ENCODE measurements at places on chromosomes 6 and 20.

- peak; percentile 22 for DNase-seq
Measured at GRCh38 chr6:109069746-109070145, 24.9 kb downstream of the SESN1 start.

- DNase-seq, result no peak
Measured at GRCh38 chr6:84770521-84770920, 6.1 kb upstream of the TBX18 start.

DNA sequence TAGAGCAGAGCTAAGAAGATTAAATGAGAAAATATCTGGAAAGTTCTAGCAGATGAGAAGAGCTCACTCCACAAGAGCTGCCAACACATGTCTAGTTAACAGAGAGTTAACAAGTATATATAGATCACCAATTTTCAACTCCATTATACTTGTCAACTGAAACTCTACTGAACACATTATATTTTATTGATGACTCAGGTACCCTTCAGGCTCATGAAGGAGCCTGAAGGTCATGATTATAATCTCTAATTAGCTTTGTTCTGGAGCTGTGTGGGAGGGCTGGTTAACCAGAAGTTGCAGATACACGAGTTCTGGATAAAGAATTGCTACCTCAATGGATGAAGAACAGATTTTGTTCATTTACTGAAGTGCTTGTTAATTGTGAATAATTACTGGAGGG, 42.1 kb upstream of the PTPRT start:
- no peak for DNase-seq

DNA sequence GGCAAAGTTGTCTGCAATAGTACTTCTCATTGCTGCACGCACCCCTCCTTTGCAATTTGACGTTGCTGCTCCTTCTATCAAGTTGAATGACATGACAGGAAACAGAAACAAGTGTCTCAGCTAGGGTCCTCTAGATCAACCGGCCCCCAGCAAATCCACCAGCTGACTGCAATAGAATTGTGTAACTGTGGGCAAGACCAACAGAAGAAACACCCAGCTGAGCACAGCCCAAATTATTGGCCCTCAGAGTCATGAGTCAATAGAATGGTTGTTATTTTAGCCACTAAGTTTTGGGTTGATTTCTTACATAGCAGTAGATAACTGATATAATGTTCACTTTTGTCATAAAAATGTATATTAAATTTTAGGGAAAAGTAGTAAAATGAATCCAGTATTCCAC, 202.7 kb downstream of the MAFB start:
- no peak for DNase-seq

DNA sequence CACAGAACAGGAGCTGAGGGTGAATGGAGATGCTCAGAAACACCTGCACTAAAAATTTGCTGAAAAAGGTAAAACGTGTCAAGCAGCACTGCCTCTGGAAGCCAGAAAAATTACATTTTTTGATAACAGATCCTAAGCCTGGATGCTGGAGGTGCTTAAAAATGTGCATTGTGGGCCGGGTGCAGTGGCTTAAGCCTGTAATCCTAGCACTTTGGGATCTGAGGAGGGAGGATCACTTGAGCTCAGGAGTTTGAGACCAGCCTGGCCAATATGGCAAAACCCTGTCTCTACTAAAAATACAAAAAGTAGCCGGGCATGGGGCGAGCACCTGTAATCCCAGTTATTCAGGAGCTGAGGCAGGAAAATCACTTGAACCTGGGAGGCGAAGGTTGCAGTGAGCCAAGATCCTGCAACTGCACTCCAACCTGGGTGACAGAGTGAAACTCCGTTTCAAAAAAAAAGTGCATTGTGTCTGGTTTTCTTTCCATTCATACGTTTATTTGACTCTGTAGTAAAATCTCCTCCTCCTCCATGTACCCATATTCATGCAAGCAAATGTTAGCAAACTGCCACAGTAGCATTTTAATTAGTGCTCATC, 587 bp upstream of the BTN3A1 start:
- DNase-seq, result no peak

- no peak for DNase-seq
Measured at GRCh38 chr6:165854061-165854862, 191.2 kb upstream of the PDE10A start.

DNA sequence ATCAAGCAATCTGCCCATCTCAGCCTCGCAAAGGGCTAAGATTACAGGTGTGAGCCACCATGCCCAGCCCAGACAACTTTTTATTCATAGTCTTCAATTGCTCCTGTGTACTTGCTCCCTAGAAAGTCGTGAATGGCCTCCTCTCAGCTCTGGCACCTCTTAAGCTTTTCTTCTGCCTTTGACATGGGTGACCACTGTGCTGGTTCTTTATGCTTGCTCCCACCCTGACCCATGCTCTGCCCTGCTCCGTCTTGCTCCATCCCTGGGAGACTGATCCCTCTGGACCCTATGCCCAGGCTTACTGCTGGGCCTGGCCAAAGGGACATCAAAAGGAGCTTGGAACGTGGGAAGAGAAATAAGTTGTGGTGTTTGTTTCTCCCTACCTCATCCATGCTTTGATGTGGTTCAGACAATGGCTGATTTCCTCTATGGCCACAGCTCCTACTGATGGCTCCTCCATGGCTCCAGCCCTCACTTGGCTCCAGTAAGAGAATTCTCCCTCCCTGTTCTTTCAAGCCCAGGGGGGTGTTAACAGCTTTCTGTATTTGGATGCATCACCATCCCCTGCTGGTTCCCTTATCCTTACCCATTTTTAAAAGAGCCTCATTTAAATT, 7.7 kb upstream of the TREM2 start:
- DNase-seq, result no peak

DNA sequence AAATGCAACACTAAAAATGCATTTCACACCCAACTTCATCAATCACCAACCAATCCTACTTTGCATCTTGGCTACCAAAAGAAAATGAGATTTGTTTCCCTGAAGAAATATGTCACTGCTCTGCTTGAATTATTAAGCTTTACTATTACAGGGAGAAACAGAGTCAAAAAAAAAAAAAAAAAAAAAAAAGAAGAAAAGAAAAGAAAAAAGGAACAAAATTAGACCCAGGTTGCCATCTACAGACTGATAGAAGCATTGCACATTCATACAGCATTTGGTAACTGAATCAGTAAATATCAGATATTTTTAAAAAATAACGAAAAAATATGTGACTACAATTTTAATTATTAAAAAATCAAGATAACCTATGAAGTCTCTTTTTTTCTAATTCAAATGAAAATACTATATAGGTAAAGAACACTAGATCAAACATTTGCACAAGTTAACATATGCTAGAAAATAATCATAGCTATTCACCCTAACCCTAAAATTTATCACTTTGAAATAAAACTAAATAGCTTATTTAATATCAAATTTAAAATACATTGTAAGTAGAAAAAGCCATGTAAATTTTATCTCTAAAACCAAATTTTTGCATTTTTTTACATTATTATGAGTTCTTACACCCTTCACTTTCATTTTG, 83.3 kb downstream of the DCDC2 start:
- peak; percentile 11 for DNase-seq

- DNase-seq, result peak; percentile 41
Measured at GRCh38 chr6:152472325-152472724, 164.8 kb downstream of the SYNE1 start.

DNA sequence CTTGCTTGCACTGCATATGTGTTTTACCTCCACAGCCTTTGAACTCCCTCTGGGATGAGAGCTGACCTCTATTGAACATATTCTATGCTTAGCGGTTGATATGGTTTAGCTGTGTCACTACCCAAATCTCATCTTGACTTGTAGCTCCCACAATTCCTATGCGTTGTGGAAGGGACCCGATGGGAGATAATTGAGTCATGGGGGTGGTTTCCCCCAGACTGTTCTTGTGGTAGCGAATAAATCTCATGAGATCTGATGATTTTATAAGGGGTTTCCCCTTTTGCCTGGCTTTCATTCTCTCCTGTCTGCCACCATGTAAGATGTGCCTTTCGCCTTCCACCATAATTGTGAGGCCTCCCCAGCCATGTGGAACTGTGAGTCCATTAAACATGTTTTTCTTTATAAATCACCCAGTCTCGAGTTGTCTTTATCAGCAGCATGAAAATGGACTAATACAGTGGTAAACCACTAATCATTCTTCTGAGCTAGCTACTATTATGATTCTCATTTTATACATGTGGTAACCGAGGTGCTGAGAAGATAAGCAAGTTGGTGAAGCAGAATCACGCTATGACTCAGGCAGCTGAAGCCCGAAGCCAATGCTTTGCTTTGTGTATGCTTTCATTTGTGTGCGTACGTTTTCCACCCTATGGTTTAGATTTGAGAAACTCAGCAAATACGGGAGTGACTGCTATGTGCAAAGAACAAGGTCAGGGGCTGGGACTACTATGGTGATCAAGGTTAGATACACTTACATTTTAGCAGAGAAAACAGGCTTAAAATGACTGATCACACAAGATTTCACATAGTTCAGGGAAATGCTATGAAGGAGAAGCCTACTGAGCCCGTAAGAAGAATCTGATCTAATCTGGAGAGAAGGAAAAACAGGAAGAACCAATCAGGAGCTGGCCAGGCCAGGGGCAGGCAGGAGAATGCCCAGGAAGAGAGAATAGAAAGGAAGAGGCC, 363.5 kb downstream of the ESR1 start:
- DNase-seq, result no peak

DNA sequence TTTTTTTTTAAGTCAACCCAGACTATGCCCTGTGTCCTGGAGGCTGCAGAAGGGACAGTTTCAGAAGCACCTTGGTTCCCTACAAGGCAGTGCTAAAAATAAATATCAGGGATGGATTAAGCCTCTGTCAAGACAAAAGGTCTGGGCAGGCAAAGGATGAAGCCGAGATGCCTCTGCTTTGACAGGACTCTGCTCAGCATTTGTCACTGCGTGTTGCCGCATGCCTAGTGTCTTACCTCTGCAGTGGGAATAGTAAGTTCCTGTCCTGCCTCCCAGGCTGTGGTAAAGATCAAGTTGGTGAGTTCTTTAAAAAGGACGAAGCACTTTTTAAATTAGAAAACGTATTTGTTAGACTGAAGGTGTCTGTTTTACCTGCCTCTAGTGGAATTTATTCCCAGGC, 15.1 kb downstream of the AAR2 start:
- DNase-seq, result no peak

DNA sequence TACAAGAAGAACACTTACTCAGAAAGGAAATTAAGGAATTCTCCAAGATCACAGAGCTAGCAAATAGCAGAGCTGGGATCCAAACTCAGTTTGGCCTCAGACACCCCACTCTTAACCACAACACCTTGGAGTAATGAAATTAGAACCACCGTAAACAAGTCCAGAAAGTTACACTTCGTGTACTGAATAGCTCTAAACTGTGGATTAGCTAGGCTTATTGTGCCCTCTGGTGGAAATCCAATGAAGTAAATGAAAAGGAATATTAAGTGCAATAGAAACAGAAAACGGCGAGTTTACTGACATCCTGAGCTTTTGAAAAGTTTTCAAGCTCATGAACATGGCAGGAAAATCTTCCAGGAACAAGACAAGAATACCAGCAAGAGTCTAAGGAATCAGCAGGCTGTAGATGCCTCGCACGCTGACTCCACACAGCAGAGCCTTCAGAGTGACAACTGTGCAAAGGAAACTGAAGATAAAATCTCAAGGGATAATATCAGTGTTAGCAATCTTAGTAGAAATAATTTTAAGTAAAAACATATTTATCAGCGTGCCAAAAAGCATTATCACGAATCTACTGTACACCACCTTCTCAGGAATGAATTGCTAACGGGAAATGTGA, 34.6 kb downstream of the FBXO5 start:
- peak; percentile 47 for DNase-seq

DNA sequence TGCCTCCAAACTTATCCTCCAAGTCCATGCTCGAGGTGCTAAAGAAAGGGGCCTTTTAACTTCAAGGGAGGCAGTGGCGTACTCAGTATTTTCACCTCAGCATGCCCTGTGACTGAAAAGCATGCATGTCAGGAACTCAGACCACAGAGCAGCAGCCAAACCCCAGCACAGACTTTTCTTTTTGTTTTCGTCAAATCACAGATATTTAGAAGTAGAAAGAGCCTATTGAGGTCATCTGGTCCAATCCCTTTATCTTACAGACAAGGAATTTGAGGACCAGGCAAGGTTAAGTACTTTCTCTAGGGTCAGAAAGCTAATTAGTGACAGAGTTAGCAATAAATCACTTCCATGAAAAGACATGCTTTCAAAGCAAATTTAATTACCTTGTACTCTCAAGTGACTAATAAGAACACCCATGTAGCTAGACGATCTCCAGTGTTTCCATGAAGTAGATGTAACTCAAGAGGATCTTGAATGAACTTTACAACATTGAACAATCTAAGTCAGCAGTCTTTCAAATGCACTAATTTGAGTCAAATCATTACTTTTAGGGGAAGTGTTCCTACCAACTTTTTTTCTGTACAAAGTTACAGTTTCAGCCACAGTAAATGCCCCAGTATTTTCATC, 35.9 kb downstream of the MOXD1 start:
- DNase-seq, result no peak

GRCh38 chr6:19979059-19979458, 141.9 kb downstream of the ID4 start:
- no peak for DNase-seq

- DNase-seq, result no peak
Measured at GRCh38 chr6:47358440-47359225, 48.9 kb upstream of the TNFRSF21 start.

- no peak for DNase-seq
Measured at GRCh38 chr6:140459209-140459608, 1084.8 kb upstream of the CITED2 start.

GRCh38 chr20:62535964-62536363, 60.2 kb upstream of the GATA5 start:
- no peak for DNase-seq

GRCh38 chr6:56594699-56595098, 48.0 kb downstream of the DST start:
- DNase-seq, result no peak

GRCh38 chr6:70739534-70739933, 71.9 kb downstream of the SMAP1 start:
- DNase-seq, result no peak

- DNase-seq, result no peak
Measured at GRCh38 chr6:134402372-134402984, 84.6 kb upstream of the SGK1 start.

DNA sequence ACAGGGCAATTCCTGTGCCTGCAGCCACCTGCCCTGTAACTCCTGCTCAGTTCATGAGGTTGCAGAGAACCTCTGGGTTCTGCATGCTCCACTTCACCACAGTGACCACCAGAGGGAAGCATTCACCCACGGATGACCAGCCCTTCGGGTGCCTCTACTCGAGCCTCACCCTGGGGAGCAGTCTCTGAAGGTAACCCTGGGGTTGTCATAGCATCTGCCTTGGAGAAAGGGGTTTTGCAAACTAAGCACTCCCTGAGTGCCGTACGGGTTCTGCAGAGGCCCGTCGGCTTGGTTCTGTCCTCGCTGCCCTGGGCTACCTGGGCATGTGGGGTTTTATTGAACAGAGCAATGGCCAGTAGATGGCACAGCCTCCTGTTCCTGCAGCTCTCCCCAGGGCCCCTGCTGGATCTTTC, 10.2 kb upstream of the CST5 start:
- DNase-seq, result peak; percentile 53

- DNase-seq, result no peak
Measured at GRCh38 chr6:156762547-156762946, 14.6 kb upstream of the ARID1B start.

DNA sequence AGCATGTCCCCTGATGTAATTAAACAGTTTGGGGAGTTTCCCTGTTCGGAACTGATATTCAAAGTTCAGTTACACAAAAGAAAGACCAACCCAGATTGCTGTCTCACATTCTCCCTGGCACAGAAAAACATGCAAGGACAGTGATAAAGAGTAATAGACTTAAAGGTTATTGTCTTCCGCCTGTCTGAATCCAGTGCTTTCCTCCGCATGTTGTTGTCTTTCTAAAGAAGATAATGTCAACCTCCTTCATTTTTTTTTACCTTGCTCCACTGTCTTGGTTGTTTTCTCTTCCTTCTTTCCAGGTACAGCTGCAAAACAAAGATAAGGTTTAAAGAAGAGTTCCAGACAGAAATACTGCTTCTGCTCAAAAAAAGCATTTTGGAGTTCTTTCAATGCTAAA, 284.5 kb downstream of the TRDN start:
- no peak for DNase-seq
